ENCODE measurements at places on chromosomes 11 and 22.

- DNase-seq: no peak
Measured at GRCh38 chr11:131611322-131611721, 240.9 kb downstream of the NTM start.

- DNase-seq: no peak
Measured at GRCh38 chr11:3216027-3216525, 2.5 kb downstream of the MRGPRG start.

DNA sequence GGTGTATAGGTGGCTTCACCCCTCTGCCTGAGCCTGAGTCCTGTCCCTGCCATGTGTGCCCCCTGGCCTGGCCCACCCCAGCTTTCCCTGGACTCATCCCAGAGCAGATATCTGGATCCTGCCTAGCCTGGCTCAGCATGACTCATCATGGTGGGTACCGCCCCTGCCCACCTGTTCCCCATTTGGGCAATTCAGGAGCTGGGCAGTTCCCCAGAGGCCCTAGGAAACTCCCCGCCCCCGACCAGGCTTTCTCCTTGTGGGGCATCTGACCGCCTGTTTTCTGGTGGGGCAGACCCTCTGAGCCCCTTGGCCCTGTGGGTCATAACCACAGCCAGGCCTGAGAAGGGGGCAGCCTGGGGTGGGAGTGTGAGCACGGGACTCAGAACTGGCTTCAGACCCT, 4.4 kb downstream of the TSPO start:
- no peak for DNase-seq

DNA sequence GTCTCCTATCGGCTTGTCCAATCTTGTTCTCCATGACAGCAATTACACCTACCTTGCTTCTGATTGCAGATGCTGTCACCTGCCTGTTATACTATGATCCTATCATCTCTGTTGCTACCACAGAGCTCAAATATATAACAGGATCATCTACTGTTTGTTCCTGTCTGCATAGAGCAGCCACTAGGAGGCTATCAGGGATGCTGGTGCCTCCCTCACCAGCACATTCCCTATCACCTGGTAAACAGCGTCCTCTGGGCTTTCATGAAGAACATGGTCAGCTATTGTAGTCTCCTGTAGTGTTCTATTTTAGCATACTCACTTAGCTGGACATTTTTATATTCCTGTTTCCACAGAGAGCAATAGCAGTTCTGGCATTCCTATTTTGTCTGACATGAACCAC, 87.8 kb upstream of the FAT3 start:
- no peak for DNase-seq

DNA sequence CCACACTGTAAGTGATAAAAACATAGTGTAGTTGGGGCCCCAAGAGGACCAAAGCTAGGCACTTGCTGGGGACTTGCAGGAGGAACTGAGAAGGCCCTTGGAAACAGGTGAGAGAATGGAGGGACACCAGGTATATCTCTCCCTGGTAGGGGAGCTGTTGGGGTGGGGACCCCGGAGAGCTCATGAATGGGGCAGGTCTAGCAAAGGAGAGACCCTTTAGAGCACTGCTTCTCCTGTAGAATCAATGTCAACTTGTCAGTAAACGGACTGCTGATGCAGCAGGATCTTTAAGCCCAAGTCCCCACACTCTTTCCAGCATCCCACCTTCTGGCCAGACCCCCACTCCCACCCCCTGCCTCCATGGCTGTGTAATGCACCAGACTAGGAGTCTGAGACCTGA, 109.6 kb upstream of the THY1 start:
- no peak for DNase-seq

DNA sequence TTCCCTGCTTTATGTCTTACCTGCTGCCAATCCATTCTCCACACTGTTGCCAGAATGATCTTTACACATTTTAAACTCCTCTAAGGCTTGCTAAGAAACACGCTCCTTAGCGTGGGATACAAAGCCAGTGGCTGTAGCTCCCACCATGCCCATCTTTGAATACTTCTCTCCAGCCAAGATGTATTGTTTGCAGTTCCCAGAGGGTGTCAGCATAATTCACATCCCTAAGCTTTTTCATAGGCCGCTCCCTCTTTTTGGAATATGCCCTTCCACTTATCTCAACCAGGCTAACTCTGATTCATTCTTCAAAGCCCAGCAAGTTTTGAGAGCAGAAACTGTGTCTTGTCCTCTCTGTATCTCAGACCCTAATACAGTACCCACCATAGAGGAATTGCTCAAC, 8.1 kb upstream of the UPK2 start:
- no peak for DNase-seq

GRCh38 chr11:98260983-98261382, 759.8 kb upstream of the CNTN5 start:
- DNase-seq: no peak

GRCh38 chr11:62536301-62536957, 10.2 kb downstream of the AHNAK start:
- DNase-seq: no peak

DNA sequence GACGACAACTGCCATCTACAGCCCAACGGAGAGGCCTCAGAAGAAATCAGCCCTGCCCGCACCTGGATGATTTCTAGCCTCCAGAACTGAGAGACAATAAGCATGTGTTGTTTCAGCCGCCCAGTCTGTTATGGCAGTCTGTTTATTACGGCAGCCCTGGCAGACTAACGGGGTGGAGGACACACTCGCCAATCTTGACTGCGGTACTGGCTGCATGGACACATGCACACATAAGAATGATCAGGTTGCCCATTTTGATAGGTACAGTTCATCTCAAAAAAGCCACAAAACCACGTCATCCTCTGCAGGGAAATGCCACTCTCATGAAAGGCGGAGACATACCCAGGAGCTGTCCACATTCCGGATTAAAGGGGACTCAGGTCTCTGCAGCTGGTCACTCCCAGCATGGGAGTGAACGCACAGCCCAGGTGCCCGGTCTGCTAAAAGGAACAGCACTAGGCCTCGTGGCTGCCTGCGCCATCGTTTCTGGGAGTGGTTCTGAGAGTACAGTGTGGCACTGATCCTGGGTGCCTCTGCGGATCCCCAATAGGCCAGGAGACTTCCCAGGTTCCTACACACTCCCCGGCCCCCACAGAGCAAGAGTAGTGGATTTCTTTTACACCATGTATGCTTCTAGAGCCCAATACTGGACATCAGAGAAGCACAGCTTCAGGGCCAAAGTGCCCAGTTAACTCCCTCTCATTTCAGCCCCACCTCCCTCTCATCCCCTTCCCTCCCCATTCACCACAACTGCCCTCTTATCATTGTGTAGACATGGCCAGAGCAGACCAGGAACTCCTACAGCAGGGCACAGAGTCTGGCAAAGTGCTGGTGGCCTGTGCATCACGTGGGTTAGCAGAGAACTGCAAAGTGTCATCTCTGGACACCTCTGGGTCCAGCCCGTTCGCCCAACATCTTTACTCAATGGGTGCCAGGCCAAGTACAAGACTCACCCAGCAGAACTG, 11.7 kb upstream of the COMT start:
- no peak for DNase-seq

- DNase-seq: no peak
Measured at GRCh38 chr11:35474688-35475087, 50.7 kb downstream of the PAMR1 start.

- DNase-seq: no peak
Measured at GRCh38 chr22:31603081-31603525, 58.9 kb downstream of the PISD start.

- DNase-seq: no peak
Measured at GRCh38 chr11:36688571-36689291, 90.7 kb upstream of the RAG2 start.

- no peak for DNase-seq
Measured at GRCh38 chr11:121460941-121461514, 8.3 kb upstream of the SORL1-AS1 start.

GRCh38 chr11:99327066-99327465, 306.3 kb downstream of the CNTN5 start:
- DNase-seq: no peak

GRCh38 chr11:102223859-102224258, 93.4 kb upstream of the BIRC3 start:
- no peak for DNase-seq

DNA sequence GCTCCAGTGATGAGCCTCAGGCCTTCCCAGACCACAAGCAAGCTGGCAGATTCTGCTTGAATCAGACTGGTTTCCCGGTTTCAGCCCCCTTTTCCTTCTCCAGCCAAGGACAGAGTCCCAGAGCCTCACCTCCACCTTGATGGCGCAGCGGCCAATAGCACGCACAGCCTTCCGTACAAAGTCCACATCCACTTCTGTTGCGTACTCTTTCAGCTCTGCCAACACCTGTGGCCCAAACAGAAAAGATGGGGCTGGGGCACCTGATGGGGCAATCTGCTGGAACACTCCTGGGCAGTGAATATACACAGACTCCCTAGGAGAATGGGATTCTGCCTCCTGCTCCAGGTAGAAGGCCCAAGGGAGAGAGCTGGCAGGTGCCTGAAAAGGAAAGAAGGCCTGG, 35.5 kb upstream of the RASL10A start:
- no peak for DNase-seq

- DNase-seq: peak; percentile 21
Measured at GRCh38 chr22:38230108-38230825, 28.5 kb downstream of the MAFF start.

- no peak for DNase-seq
Measured at GRCh38 chr11:14636119-14636518, 7.5 kb upstream of the PDE3B start.

- no peak for DNase-seq
Measured at GRCh38 chr11:35933320-35933871, 10.5 kb upstream of the LDLRAD3 start.

- no peak for DNase-seq
Measured at GRCh38 chr22:33114565-33114964, 56.4 kb upstream of the SYN3 start.

DNA sequence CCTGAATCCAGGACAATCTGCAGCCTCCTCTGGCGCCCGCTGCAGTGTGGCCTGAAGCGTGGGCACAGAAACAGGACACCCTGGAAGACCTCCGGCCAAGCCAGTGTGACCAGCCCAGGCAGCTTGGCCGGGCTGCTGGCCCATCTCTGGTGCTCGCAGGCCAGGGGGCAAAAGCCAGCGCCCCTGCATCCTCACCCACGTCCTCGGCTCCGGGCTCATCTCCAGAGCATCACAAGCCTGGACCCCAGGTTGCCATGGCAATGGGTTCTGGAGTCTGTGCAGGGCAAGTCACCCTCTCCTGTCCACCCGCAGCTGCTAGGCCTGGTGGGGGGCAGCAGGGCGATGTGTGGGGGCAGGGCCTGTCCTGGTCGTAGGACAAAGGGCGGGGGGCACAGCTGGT, 9.3 kb upstream of the PDGFB start:
- no peak for DNase-seq

DNA sequence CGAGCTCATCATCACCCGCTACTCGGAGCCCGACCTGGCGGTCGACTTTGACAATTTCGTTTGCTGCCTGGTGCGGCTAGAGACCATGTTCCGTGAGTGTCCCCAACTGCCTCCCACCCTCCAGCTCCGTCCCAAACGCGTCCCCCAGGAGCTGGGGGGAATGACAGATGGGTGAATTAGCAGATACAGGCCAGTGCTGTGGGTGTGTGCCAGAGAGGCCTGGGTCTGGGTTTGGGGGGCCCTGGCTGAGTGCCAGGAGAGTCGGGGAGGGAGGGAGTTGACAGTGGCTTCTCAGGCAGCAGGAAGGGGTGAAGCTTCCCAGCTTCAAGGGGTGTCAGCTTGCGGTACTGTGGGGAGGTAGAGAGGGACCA, 28.6 kb downstream of the CAPN1 start:
- no peak for DNase-seq

DNA sequence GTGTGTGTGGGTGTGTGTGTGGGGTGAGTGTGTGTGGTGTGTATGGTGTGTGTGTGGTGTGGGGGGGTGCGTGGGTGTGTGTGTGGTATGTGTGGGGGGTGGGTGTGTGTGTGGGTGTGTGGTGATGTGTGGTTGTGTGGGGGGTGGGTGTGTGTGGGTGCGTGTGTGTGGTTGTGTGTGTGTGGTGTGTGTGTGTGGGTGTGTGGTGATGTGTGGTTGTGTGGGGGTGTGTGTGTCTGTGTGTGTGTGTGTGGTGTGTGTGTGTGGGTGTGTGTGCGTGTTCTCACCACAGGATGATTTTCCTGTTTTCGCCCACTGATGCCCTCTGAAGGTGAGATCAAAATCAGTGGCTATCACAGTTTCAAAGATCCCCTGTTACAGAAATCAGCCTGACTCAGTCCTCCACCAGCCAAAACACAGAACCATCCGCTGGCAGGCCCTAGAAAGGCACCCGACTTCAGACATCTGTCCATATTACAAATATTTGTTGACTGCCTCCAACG, 24.7 kb downstream of the CPT1A start:
- no peak for DNase-seq

- DNase-seq: no peak
Measured at GRCh38 chr11:99920956-99921355, 766.1 kb upstream of the ARHGAP42 start.

DNA sequence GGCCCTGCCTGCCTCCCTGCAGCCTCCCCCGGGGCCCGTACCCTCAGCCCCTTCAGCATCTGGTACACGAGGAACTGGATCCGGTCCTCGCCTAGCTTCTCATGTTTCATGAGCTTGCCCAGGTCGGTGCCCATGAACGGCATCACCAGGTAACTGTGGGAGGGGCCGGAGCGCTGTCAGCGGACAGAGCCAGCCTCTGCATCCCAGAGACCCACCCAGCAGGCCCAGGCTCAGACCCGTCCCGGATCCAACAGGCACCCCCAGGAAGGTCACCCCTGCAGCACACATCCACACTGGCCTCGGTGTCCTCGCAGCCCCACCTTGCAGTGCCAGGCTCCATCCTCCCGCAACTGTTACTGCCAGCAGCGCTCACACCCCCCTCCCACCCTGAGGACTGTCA, 4.4 kb downstream of the MAPK12 start:
- no peak for DNase-seq

DNA sequence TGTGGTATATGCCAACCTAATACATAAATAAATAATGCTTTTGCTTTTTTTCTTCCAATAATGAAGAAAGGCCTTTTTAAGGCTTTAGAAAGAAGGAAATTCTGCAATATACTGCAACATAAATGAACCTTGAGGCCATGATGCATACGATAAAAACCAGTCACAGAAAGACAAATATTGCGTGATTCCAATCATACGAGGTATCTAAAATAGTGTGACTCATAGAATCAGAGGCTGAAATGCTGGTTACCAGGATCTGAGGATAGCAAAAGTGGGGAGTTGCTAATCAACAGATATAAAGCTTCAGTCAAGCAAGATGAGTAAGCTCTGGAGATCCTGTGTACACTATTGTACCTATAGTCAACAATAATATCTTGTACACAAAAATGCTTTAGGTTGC, 24.2 kb downstream of the MS4A6A start:
- no peak for DNase-seq

DNA sequence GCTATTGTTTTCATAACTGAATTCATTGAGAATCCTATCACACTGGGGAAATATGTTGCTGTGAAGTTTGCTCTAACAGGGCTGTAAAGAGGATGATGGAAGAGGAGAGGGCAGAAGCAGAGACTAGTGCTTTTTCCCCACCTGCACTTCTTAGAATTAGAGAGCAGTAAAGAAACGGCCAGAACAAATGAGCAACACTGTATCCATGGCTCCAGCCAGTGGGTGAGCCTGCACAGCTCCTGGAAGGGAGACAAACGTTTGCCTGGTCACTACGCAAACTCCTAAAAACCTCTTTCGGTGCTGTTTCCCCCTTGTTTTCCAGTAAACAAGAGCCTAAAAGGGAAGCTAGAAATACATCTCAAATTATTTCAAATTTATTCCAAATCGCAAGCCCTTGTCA, 22.2 kb upstream of the OR10D3 start:
- DNase-seq: no peak

- no peak for DNase-seq
Measured at GRCh38 chr11:64237484-64237951, 3.1 kb downstream of the VEGFB start.

GRCh38 chr11:111770581-111771134, 4.5 kb upstream of the PPP2R1B start:
- DNase-seq: no peak
